Fibroblast of the aortic adventitia (primary cell): ENCODE measurements at places on chromosomes 2 and 18.

DNA sequence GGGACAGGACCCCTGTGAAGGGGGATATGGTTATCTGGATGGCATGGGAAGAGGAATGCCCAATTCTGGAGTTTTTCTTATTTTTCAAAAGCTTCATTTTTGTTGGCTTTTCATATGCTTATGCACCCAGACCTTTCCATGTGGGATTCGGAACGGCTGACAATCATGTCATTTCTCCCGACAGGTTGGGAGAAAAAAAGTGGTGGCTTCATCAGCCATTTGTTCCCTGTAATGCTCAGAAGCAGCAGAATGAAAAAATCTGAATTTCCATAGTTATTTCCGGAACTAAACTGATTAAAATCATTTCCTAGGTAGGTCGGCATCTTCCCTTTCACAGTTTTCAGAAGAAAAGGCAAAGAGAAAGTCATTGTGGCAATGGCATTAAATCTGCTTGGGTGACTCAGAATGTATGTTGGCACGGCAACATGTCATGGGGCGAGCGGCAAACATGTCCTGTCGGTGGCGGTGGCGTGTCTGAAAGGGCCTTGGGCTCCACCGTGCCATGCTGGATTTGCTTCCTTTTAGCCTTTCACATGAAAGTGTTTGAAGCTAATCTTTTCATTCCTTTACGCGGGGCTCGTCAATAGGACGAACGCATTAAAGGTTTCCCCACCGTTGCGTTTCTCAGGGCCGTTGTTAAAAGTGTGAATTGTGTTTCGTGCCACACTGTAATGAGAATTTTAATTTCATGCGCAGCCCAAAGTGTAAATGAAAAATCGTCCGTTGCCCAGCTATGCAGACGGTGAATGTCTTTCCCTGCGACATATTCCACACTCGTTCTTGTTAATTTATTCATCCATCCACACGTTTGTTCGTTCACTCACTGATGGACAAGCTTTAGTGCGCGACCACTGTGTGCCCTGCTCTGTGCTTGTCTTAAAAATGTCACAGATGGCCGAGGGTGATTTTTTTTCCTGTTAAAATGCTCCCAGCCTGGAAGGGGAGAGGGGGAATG lies 18.5 kb downstream of the ACKR3 start:
- no peak for DNase-seq

GRCh38 chr18:12038639-12039539 lies 54.8 kb upstream of the ANKRD62 start:
- DNase-seq: peak; percentile 71

- DNase-seq: peak; percentile 41
Measured at GRCh38 chr2:155310589-155310988, 612.1 kb downstream of the KCNJ3 start.

DNA sequence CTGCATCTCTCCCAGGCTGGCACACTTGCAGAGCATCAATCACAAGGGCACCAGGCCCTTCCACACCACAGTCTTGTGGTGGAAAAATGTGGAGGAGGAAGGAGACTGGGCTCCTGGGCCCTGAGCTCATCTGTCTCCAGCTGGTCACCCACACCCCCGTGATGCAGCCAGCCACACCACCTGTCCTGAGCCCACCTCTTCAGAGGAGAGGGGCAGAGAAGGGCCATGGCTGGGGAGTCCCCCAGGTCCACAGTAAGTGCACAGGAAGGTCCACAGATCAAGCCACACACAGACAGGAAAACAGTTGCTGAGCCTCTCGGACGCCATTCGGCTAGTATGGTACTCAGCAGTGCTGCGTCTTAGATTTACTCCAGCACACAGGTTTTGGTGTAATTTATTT lies 203.5 kb upstream of the SALL3 start:
- no peak for DNase-seq

DNA sequence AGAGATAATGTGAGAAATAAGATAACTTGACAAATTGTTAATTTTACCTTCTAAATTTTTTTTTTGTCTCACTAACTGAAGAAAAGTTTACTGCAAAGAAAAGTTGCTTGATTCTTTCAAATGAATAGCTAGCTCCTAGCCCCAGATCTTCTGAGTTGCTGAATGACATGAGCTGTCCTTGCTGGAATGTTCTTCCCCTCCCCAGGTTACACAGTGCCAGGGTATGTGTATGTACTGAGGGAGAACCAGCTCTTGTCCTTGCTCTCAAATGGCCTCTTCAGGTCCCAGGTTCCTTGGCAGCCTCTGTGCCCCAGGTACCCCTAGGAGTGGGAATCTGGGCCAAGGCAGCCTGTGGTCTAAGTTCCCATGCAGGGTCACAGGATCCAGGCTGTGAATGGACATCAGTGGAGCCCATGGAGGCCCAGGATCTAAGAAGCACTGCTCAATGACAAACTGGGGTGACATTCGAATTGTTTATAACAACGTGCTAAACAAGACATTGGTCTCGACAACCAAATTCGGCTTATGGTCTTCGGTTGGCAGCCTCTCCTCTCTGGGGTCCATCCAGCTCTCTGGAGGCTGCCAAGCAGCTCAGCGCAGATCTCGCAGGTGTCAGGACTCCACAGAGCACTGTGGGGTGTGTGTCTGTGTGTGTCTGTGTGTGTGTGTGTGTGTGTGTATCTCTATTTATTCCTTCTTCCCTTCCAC lies 17.1 kb upstream of the INO80C start:
- DNase-seq: no peak

DNA sequence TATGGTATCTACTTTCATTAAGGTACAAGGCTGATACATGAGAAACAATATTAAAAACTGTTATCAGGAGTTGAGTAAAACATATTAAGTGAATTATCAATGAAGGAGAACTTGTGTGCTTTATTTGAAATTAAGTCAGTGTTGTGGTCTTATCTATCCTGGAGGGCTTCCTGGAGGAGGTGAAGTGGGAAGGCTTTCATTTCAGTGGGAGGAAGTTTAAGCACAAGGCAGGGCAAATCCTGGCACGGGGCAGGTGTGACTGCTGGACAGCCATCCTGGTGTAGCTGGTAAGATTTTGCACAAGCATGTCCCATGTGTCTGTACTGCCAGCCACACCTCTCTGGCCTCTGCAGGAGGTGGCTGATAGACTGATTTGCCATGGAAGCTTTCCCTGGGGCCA lies 159.7 kb upstream of the SKOR2 start:
- DNase-seq: no peak

DNA sequence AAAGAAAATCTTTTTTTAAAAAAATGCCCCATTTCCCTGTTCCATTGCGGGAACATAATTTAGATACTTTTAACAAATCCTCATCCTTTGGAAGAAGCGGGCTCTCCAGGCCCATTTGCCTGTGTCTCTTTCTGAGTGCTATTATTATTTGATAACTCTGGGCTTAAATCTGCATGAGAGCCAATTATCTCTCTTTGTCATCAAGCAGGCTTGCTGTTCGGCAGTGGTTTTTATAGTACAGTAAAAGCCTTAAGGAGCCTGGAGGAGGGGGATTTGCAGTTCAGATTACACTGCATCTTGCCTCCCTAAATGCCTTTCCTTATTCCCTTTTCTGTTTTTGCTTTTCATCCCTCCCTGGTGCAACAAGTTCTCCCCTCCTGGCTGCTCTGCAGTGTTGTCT lies 50.6 kb downstream of the CELF4 start:
- DNase-seq: no peak

DNA sequence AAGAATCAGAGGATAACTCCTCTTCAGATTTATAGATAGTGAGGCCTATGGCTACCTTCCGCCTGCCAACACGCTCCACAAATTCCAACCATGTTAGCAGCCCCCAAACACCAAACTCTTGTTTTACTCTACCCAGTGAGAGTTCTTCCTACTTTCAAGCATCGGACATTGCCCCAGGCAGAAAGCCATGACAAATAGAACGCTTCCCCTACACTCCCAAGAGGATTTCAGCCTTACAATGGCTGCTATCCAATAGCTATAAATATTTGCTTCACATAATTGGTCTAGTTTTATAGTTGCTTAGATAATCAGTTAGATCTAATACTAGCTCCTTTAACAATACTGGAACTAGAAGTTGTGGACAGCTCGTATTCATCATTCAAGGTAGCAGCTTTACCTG lies 503.4 kb upstream of the VRK2 start:
- DNase-seq: no peak

DNA sequence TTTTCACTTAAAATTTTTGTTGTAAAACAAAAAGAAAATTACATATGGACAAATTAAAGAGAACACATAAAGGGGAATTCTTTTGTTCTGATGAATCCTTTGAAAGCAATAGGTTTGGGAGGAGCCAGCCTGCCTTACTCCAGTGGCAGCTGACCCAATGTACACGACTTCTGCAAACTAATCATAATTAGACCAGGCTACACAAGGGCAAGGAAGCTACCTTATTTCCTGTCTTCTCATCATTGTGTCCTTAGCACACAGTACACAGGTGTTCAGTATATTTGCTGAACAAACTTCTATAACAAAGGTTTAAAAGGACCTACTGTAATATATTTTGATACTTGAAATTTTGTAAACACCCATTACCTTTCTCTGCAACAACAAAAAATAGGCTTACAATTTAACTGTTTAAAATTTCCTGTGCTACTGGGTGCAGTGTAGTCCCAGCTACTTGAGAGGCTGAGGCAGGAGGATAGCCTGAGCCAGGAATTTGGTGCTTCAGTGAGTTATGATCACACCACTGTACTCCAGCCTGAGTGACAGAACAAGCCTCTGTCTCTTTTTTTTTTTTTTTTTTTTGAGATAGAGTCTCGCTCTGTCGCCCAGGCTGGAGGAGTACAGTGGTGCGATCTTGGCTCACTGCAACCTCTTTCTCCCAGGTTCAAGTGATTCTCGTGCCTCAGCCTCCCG lies 18.9 kb downstream of the KCNG3 start:
- DNase-seq: no peak

GRCh38 chr2:183031911-183032794 lies 6.1 kb downstream of the NCKAP1 start:
- DNase-seq: peak; percentile 26

DNA sequence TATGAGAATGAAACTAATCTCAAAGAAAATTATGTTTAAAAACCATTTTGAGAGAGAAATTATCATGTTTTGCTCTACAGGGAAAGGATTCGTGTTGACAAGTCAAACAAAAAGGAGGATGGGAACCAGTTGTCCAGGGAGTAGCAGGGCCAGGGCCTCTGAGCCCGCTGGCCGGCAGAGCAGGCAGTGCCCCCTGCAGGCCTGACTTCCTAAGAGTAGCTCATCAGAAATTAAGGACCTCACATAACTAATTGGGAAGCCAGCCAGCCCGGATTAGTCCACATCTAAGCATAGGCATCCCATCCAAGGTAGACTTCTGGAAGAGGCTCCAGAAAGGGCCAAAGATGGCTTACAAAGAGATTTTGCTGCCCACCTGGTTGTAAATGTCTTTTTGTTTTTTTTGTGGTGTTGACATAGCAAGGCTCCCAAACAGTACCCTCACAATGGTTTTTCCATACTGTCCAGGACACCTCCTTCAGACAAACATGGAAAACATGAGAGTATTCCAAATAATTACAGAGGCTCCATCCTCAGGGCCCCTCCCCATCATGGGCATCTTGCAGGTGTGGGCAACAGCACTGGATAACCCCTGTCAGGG lies 241.2 kb upstream of the TANK start:
- peak; percentile 65 for DNase-seq

DNA sequence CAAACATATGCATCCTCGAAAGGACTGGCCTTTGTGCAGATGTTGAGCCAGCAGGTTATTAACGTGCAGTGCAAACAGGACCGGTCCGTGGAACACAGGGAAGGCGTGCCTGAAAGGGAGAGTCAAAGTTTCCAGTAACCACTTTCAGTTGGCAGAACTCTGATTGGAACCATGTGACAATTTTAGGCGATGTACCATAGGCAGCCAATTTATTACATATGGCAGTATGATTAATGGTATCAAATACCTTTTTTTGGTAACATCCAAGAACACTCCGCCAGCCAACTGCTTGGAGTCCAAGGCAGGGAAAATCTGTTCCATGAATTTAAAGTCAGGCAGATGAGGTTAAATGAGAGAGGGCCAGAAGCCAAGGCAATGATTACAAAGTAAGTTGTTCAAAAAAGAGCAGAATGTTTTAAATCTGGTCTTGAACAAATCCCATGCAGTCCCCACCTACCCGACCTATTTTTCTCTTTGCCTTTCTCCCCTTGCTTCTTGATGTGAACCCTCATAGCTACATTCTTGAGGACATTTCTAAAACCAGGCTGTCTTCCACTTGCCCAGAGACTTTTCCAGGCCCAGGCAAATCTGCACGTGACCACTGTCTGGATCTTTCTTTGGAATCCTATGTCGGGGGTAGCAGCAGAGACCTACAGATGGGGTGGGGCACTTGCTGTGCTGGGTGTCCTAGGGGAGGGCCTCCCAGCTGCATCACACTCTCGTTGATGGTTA lies 351.7 kb downstream of the HRH4 start:
- DNase-seq: peak; percentile 7

DNA sequence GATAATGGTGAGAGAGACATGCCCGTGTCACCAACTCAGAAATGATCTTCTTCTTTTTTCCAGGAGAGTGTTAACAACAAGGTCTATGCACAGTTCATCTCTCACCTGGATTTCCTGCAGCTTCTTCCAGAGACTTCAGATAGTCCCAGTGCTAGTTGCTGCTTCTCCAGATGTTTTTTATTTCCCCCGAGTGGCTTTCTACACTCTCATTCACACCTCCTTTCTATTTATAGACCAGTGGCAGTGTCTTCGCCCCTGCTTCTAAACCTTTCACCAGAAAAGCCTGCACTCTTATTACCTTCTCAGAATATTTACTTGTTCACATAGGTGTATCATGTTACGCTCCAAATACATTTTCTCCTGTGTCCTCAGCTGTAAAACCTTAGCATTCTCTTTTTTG lies 558.8 kb upstream of the CHAC2 start:
- DNase-seq: no peak

- DNase-seq: peak; percentile 20
Measured at GRCh38 chr2:194103941-194104659, 1552.9 kb upstream of the SLC39A10 start.

DNA sequence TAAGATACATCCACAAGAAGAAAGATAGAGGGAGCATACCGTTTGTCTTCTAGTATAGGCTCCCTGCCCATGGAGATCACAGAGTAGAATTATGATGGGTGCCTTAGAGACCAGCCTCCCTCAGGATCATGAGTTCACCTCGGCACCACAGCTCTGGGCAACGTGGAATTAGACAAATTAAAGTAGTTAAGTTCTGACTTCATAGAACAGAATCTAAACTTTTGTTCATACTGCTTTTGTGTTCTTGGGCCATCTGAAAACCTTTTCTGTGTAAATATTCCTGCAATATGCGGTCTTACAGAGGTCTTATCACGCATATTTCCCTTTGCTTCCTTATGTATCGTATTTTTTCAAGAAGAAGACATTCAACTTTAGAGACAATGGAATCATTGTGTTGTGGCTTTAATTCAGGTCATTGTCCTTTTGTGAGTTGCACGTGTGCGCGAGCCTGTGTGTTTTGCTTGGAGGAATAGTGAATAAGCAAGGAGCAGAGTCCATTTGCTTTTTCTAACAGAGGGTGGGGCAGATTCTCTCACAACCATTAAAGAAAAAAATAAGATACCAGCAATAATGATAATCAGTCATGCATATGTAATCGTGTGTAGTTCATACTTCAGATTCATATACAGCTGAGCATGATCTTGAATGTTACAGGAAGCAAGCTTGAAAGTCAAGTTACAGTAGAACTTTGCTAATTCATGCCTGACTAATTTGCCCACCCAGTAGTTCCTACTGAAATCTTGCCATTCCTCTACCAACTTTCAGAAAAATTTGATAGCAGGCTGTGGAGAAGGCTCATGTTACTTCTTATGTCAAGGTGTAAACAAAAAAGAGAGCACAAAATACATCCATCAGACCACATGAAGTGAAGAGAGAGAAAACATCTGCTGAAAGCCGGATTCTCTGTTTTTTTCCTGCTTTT lies 243.6 kb downstream of the NEDD4L start:
- DNase-seq: no peak
